ENCODE measurements at places on chromosomes 16 and 17. TPM values are rescaled to one million over a fixed set of nuclear protein-coding genes. Genes with fewer than 3 reads are reported as not detected.

Gene DNAH9
- not detected for total RNA-seq

Gene KRTAP4-3
- not detected for total RNA-seq

Gene SMIM22
- total RNA-seq = not detected

Gene SMG6
- 32.6 TPM for total RNA-seq

Gene EFCAB13
- 11.4 TPM for total RNA-seq

Data from placental epithelial cell (primary cell).